ENCODE measurements at places on chromosomes 11 and 22.
A peak's percentile ranks its signal among the peaks of the same experiment; 100 is the strongest.

GRCh38 chr22:50078761-50079160 lies 6.5 kb downstream of the MLC1 start:
- DNase-seq = no peak

- DNase-seq = no peak
These were observed 102.5 kb downstream of the KCNA4 start for GRCh38 chr11:29914203-29914930.

GRCh38 chr11:125075242-125075625 lies 12.1 kb downstream of the SLC37A2 start:
- DNase-seq = no peak

- no peak for DNase-seq
These were observed 40.9 kb upstream of the MUC5AC start for GRCh38 chr11:1116666-1117390.

DNA sequence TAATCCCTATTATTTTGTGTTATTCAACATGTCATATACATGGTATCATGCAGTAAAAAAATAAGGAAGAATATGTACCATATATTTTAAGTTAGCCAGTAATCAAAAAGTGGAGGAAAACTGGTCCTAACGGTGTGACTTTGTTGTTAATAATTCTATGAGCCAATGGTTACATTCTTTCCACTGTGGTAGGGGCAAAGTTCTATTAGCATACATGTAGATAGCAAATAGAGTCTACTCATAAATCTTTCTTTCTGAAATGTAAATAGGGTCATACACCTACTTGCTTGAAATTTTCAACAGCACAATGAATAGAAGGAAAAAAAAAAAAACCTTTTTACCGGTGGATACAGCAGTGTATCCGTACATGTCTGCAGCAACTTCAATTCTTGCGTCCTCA lies 364.8 kb downstream of the RAB38 start:
- DNase-seq = no peak

DNA sequence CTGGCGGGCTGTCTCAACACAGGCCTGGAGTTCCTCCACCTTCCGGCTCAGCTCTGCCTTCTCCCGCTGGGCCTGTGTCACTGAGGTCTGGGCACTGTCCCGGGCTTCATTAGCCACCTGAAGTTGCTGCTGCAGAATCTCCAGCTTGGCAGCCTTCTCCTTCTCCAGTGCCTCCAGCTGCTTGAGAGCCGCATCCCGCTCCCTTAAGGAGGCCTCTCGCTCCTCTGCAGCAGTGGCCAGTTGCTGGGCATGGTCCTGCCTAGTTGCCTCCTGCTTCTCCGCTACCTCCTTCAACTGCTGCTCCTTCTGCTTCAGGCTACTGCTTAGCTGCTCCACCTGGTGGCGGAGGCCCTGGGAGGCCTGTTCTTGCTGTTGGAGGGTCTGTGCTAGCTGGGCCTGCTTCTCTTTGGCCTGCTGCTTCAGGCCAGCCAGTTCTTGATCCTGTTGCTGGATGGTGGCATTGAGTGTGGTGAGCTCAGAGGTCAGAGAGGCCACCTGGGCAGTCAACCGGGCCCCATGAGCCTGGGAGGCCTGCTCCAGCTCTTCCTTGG lies 16.9 kb downstream of the IL18BP start:
- DNase-seq = peak; percentile 31

- DNase-seq = no peak
These were observed 376.8 kb downstream of the TBC1D22A start for GRCh38 chr22:47139013-47139789.

- DNase-seq = no peak
These were observed 872.0 kb downstream of the BRD1 start for GRCh38 chr22:48955351-48956311.

DNA sequence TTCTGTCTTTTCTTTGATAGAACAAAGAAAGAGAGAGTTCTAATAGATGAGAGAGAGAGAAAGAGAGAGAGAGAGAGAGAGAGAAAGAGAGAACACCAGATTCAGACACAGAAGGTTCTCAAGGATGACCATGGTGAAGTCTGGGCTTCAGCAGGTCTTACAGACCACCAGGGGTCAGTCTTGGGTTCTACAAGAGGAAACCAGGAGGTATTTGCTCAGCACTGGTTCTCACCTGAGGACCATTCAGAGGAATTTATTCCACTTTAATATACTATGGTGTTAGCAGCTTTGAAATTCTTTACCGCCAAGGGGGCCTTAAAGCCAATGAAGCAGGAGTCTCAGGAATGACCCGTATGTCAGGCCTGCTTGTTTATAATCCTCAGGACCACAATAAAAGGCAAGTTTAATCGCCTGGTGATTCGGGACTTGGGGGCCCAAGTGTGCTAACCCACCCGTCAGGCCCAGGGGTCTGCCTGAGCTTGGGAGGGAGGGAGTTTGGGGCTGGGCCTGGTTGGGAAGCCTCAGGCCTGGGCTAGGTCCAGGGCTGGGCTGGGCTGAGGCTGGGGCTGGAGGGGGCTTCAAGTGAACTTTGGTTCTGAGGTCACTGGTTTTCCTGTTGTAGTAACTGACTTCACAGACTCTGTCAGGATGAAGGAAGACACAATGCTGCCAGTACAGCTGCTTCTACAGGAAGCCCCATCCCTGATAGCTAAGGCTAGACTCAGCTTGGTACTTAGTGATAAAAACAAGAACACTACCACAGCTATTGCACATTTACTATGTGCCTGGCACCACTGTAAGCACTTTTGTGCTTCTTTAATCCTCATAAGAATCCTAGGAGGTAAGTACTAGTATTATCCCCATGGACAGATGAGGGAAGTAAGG lies 179.2 kb upstream of the ZBED5 start:
- peak; percentile 53 for DNase-seq

GRCh38 chr22:37154925-37155712 lies 5.4 kb upstream of the IL2RB start:
- DNase-seq = no peak

- DNase-seq = peak; percentile 95
These were observed 828 bp upstream of the RAB1B start for GRCh38 chr11:66267379-66268243.

GRCh38 chr11:129637473-129637872 lies 178.2 kb upstream of the TMEM45B start:
- DNase-seq = no peak

- no peak for DNase-seq
These were observed 20.9 kb upstream of the PARVG start for GRCh38 chr22:44159811-44160210.

- no peak for DNase-seq
These were observed 619.1 kb downstream of the METTL15 start for GRCh38 chr11:28727254-28727653.

DNA sequence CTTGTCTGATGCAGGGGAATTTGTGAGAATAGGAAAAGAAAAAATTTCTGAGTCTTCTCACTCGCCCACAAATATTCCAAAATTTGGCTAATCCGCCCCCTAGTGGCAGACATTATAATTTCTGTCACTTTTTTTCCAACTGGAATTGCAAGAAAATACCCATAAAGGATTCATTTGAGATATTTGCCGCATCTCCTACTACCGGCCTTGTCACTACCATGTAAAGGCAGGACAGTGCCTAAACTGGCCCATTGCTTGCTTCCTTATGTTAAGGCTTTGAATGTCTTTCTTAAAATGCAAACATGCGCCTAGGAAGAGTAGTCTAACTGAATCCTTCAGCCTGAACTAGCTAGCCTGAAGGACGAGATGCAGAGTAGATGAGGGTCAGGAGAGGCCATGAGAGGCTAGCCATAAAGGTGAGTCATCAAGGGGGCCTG lies 9.3 kb upstream of the CEP295 start:
- DNase-seq = peak; percentile 78

DNA sequence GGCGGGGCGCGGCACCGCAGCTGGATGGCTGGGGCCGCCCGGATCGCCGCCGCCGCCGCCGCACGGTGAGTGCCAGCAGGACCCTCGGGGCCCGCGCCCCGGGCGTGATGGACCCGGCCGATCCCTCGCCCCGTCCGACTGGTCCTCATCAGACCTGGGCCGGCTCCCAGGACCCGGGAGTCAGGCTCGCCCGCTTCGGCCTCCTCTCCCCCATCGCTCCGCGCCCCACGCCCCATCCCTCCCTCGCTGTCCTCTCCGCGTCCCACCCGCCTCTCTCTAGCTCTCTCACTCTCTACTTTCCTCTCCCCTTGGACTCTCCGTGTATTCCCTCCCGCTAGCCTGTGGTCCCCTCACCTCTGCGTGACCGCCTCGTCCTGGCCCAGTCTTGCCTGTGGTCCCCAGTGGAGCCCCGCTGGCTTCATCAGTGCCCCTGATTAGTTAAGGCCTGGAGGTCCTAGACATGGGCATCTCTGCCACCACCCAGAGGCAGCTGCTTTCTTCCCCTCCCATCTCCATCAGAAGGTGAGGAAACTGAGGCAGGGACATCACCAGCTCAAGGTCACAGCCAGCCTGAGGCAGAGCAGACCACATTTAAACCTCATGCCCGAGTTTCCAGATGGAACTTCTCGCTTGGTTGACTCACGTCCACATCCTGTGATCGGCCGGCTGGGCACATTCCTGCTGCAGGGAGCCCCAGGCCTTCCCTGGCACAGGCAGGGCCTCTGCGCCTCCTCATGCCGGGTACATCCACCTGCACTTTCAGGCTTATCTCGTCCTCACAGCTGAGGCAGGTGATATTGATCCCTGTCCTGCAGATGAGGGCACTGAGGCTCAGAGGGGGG lies 429 bp downstream of the SLC39A13 start:
- DNase-seq = peak; percentile 53

DNA sequence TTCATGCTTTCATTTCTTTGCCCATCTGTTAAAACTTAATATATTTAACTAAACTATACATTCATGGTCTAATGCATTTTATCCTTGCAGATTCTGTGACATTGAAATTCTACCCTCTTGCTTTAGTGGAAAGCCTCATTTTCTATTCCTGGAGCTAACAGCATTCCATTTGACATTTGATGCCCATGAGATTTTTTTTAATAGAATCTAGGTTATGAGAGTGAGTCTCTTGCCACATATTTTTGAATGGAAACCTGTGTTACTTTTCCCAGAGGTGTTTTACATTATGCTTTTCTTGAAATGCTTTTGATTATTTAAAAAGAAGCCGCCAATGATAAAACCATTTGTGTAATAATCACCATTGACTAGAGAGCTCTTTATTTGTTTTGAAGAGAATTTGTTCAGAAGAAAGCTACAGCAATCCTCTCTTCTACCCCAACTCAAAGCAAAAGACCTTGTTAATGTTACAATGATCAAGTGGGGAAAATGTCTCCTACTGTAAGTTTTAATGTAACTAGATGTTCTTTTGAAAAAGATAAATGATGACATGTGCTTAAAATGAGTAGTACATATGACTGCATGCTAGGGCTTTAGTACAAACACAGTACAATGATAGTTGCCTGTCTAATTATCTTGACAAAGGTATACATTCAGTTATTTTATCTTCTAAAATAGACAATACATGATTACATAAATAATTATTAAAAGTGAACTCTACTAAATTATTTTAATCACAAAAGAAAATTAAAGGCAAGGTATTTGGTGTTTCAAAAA lies 67.3 kb downstream of the GAS2 start:
- no peak for DNase-seq

GRCh38 chr11:16335236-16335962 lies 20.9 kb downstream of the SOX6 start:
- DNase-seq = no peak

DNA sequence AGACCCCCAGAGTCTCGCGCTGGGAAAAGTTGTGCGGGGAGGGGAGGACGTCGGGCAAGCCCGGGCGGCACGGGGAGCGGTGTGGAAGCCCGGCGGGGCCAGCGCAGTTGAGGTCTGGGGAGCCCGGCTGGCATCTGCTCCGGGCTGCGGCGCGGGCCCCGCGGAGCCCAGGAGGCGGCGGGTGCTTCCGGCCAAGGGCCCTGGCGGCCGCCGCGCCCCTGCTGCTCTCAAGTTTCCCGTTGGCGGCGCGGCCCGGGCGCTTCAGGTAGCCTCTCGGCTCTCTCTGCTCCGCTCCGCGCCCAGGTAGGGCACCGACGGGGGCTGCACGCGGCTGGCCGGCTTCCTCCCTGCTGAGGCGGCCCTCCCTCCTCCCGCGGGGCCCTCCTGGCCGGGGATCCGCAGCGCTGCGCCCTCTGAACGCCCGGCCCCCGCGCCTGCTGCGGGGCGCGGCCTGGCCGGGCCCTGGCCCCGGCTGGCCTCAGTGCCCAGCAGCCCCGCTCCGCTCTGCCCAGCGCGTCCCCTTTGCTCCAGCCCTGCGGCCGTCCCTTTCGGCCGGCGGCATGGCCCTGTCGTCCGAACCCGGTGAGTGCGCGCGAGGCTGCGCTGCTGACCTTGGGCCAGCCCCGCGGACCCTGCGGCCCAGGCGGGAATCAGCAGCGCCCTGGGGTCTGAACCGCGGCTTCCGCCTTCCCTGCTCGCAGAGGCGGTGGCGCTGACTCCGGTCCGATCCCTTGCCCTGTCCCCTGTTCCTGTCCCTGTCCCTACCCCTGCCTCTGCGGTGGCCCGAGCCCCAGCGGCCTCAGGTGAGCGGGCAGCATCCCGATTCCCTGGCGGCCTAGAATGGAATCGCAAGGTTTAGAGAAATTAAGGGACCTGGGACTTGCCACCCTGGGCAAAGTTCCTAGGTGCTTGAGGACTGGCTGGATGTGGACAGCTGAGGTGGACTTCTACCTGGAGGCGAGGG lies 4.3 kb upstream of the AMPD3 start:
- DNase-seq = peak; percentile 33

GRCh38 chr22:21996175-21996720 lies 13.7 kb upstream of the TOP3B start:
- no peak for DNase-seq

- no peak for DNase-seq
These were observed 1081.6 kb downstream of the BRD1 start for GRCh38 chr22:48745842-48746788.

DNA sequence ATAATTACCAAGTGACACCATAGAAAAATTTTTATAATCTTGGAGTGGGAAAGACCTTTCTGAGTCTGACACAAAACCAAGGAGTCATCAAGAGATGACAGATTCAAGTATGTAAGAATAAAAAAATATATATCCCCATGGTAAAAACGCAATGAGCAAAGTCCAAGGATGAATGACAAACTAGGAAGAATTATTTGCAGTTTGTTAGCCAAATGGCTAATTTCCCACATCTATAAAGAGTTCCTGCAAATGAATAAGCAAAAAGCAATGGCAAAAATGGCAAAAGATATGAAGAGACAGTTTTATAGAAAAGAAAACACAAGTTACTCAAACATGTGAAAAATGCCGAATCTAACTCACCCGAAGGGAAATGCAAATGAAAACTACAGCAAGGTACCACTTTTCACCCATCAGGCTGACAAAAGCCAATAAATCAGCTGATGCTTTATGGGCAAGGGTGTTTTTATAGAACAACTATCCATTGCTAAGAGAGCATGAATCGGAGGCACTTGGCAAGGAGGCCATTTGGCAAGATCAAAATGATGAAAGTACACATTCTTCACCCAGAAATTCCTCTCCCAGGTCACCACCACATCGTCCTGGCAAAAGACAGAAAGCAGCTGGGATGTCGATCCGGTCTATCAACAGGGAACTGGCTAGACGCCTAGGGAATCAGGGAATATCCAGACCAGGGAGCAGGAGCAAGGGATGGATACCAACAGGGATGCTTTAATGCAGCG lies 21.1 kb upstream of the KLHL35 start:
- no peak for DNase-seq

- DNase-seq = no peak
These were observed 12.0 kb downstream of the MUC5B start for GRCh38 chr11:1234771-1235305.
